ENCODE measurements at places on chromosomes 1 and 21.

- DNase-seq = no peak
Observed at GRCh38 chr1:173444757-173445156, 32.4 kb upstream of the PRDX6 start.

DNA sequence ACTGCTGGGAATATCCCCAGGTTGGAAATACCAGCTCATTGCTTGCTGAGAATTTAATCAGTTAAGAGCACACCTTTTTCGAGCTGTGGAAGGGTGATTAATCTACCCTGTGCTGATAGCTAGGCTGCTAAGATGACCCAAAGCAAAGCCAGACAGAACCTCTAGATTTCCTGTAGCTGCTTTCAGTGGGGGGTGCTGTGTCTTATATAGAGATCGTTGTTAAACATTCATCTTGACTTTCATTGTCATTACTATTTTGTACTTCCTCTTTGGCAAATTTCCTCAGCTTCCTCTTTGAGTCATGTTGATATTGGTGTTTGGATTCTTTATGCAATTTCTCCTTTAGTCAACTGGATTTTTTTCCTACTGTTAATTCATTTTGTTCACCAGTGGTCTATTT is 155.3 kb downstream of the DISC1 start:
- DNase-seq = no peak

- no peak for DNase-seq
Observed at GRCh38 chr21:42025376-42026081, 15.4 kb upstream of the ZBTB21 start.

- DNase-seq = no peak
Observed at GRCh38 chr1:203913073-203913521, 51.7 kb downstream of the SNRPE start.

All from activated T-helper 9 cell treated with anti-CD3 and anti-CD28 coated beads, Interleukin-2, amount 50 U/mL, for 16 hours (primary cell).